ENCODE measurements at places on chromosomes 7 and 10.

DNA sequence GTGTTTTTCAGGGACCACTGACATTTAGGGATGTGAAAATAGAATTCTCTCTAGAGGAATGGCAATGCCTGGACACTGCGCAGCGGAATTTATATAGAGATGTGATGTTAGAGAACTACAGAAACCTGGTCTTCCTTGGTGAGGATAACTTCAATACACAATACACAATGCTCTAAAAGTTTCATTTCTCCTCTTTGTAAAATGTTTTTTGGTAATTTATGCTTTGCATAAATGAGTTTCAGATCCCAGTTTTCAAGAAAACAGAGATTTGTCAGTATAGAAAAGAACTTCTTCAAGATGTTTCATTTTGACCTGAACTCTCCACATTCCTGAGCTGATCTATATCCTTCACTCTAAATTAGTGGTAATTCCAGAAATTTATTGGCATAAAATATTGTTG, 14.2 kb downstream of the ZNF92 start:
- no peak for DNase-seq

- DNase-seq, result no peak
These were observed 99.2 kb downstream of the HECW1 start for GRCh38 chr7:43211693-43212092.

- no peak for DNase-seq
These were observed 22.8 kb downstream of the PTTG1IP2 start for GRCh38 chr7:90492250-90492649.

GRCh38 chr7:135184254-135184841, 13.8 kb upstream of the CYREN start:
- DNase-seq, result no peak

- DNase-seq, result peak; percentile 90
These were observed 648 bp upstream of the TMEM243 start for GRCh38 chr7:87220026-87220733.

DNA sequence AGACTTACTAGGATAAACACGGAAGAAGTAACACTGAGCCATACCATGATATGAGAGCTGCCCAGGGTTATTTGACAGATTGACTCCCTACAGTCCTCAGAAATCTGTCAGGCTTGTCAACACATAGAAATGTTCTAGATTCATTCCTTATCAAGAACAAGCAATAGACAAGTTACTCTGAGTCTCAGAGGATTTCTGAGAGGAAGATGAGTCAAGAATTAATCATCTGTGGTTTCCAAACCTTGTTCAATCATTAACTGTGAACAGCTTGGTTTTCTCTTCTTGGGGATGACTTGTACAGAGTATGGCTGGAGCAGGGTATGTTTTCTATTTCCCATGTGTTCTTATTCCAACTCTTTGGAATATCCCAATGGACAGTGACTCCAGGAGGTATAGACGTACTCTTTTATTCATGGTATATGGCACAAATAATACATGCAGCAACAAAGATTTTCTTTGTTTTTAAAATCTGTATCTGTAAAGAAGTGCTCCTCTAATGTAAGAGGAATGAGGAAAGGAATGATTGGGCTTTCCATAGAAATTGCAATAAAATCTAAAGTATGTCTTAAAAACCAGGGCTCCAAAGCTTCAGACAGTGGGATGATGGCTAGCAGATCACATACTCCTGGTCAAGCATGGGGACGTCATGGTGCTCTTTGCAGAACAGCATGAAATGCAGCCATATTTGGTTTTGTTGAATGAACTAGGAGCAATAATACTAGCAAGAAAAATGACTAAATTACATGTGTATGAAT, 11.9 kb upstream of the SFR1 start:
- no peak for DNase-seq

- DNase-seq, result peak; percentile 57
These were observed 8.4 kb downstream of the MLXIPL start for GRCh38 chr7:73615886-73616285.

DNA sequence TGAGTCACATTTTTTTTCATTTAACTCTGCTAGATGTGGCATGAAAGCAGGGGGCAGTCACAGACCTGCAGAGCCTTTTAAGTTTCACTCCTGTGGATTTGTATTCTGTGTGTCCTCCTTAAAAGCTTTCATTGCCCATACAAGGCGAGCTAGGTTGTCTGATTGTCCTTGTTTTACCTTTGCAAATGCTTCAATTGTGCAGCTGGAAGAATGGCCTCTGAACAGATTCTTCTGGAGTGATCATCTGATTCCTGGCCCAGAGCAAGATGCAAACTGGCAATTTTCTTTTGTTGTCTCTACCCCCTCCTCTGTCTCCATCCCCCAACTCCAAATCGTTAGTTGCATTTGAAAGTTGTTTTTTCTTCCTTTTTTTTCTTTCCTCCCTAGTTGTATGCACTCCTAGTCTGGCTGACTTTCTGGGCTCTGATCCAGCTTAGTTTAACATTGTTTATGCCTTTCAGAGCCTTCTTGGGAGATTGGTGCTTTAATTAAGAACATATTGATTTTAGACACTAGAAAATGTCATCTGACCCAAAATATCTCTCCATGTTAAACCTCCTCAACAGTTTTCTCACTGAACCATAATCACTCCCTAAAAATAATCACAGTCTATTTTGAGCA, 150.2 kb downstream of the REEP3 start:
- DNase-seq, result peak; percentile 5

- no peak for DNase-seq
These were observed 906.8 kb downstream of the CNTNAP2 start for GRCh38 chr7:147023440-147023839.
